Right lobe of liver (tissue), 6 donors: ENCODE measurements at places on chromosomes 3 and 15. TPM values are rescaled to one million over a fixed set of nuclear protein-coding genes. Genes with fewer than 3 reads are reported as not detected.

Gene TMEM266
- not detected for total RNA-seq

Gene ACAP2
- total RNA-seq, result 17.1 TPM

Gene SOX14
- not detected for total RNA-seq

Gene IFT122
- total RNA-seq, result 12.3 TPM

Gene PRR20G
- not detected for total RNA-seq

Gene THAP10
- total RNA-seq, result 2.3 TPM

Gene GOLGA8N
- 5.5 TPM for total RNA-seq

Gene SLC24A5
- total RNA-seq, result not detected

Gene FOXB1
- total RNA-seq, result not detected

Gene C3orf38
- total RNA-seq, result 8.1 TPM

Gene ATP13A4
- total RNA-seq, result 1.3 TPM

Gene AMT
- total RNA-seq, result 10.3 TPM

GRCh38 chr3:40045051-40045450 is 235.6 kb downstream of the MYRIP start:
- DNase-seq, result no peak
- no peak overlapping the region for H3K4me3 ChIP-seq
- no peak overlapping the region for H3K27ac ChIP-seq
- no peaks in the 10 kb centered on the region for H3K36me3 ChIP-seq
- no peaks in the 10 kb centered on the region for H3K4me1 ChIP-seq
- no peaks in the 10 kb centered on the region for H3K27me3 ChIP-seq

GRCh38 chr3:56622381-56622780 is 60.7 kb downstream of the TASOR start:
- H3K4me3 ChIP-seq, result no peak overlapping the region
- H3K4me1 ChIP-seq, result no peaks in the 10 kb centered on the region
- DNase-seq, result no peak
- H3K36me3 ChIP-seq, result peaks cover 2% of the 10 kb centered on the region

DNA sequence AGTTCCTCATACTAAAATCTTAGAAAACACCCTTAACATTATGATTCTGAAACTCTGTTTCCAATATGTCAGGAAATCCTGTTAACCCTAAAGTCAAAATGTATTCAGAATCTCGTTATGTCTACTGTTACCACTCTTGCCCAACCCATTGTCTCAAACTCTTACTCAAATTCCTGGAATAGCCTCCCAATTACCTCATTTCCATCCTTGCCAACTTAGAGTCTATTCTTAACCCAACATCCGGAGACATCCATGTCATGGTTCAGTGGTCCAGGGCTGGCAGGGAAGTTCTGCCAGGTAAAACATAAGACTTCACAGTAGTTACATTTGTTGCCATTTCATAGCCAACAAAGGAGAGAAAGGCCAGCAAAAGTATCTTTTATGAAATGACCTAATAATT is 593.9 kb downstream of the PYDC2 start:
- no peak for DNase-seq
- H3K36me3 ChIP-seq, result no peaks in the 10 kb centered on the region
- no peak overlapping the region for H3K27ac ChIP-seq
- no peaks in the 10 kb centered on the region for H3K4me1 ChIP-seq

- no peak overlapping the region for H3K4me3 ChIP-seq
- no peaks in the 10 kb centered on the region for H3K27me3 ChIP-seq
- no peak overlapping the region for H3K27ac ChIP-seq
These were observed 767.1 kb downstream of the IGSF11 start for GRCh38 chr3:118267588-118267987.

GRCh38 chr3:175059788-175060187 is 200.7 kb downstream of the NAALADL2 start:
- DNase-seq, result no peak
- H3K4me1 ChIP-seq, result no peaks in the 10 kb centered on the region
- no peaks in the 10 kb centered on the region for H3K27me3 ChIP-seq
- H3K36me3 ChIP-seq, result no peaks in the 10 kb centered on the region
- no peak overlapping the region for H3K27ac ChIP-seq

DNA sequence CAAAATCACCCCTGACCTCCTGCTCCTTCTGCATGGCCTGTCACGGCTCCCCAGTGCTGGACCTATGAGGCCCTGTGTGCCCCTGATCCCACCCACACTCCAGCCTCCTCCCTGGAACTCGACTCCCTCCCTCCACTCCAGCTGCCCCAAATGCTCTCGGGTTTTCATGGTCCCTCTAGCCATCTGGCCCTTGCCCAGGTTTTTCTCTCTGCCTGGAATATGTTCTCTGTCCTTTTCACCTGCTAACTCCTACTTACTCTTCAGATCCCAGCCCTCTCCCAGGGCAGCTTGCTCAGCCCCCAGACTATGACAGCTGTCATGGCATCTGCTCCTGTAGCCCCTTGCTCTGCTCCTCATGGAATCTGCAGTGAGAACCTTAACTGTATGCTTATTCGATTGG is 30.3 kb downstream of the DUSP7 start:
- H3K27ac ChIP-seq, result no peak overlapping the region
- H3K27me3 ChIP-seq, result no peaks in the 10 kb centered on the region
- H3K36me3 ChIP-seq, result no peaks in the 10 kb centered on the region
- H3K4me3 ChIP-seq, result no peak overlapping the region
- no peak for DNase-seq

GRCh38 chr15:87672309-87673288 is 583.9 kb downstream of the NTRK3 start:
- H3K27ac ChIP-seq, result no peak overlapping the region
- H3K4me3 ChIP-seq, result no peak overlapping the region
- DNase-seq, result no peak
- no peaks in the 10 kb centered on the region for H3K36me3 ChIP-seq

- H3K36me3 ChIP-seq, result no peaks in the 10 kb centered on the region
- no peaks in the 10 kb centered on the region for H3K27me3 ChIP-seq
- DNase-seq, result no peak
- no peak overlapping the region for H3K27ac ChIP-seq
- no peaks in the 10 kb centered on the region for H3K4me1 ChIP-seq
These were observed 95.9 kb upstream of the PRR23E start for GRCh38 chr3:127097072-127097405.

DNA sequence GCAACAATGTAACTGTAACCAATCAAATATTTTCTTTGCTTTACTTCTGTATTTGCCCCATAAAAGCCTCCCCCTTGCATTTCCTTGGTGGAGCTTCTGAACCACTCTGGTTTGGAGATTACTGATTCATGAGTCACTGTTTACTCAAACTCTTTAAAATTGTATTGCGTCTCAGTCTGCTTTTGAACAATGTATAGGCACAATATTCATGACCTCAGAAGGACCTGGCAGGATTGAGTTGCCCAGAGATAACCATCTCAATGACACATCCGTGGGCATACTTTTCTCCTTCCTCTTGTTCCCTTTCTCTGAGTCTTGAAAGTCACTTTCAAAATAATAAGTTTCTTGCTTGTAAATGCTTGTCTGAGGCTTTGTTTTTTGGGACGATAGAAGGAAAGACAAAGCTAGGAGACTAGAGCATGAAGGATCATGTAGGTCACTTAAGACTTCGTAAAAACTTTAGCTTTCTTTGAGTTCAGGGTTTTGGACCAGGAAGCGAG is 57.1 kb upstream of the POU1F1 start:
- H3K27ac ChIP-seq, result no peak overlapping the region
- no peaks in the 10 kb centered on the region for H3K36me3 ChIP-seq
- H3K4me3 ChIP-seq, result no peak overlapping the region
- DNase-seq, result no peak
